ENCODE measurements at places on chromosomes 5 and 9.

GRCh38 chr5:150428106-150428876 is 15.6 kb upstream of the CD74 start:
- H3K4me3 ChIP-seq, result no peak overlapping the region
- DNase-seq, result peak; percentile 85
- no peaks in the 10 kb centered on the region for H3K36me3 ChIP-seq
- H3K27me3 ChIP-seq, result no peaks in the 10 kb centered on the region
- H3K4me1 ChIP-seq, result peaks cover 3% of the 10 kb centered on the region

- no peaks in the 10 kb centered on the region for H3K27me3 ChIP-seq
- H3K4me3 ChIP-seq, result no peak overlapping the region
Observed at GRCh38 chr9:129069862-129070641, 10.9 kb upstream of the DOLPP1 start.

DNA sequence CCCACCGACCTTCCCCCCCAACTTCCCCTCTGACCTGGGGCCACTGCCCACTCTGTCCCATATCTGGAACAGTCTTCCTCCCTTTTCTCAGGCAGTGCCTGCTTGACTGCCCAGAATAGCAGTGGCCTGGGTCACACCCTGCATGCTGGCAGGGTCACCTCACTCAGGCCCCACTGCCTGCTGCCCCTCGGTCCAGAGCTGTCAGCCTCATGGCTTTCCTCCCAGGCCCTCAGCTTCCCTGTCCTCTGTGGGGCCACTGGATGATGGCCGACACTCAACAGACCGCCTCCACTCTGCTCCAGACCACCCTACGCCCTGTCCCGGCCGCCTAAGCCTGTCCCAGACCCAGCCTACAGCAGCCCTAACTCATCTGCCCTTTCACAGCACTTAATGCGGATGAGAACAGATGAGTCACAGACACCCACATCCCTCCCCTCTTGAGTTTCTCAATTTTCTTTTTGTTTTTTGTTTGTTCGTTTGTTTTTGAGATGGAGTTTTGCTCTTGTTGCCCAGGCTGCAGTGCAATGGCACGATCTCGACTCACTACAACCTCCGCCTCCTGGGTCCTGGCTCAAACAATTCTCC is 5.9 kb downstream of the PNPLA7 start:
- H3K4me3 ChIP-seq, result no peak overlapping the region
- peak overlapping the region; percentile 32 for H3K27ac ChIP-seq
- no peaks in the 10 kb centered on the region for H3K27me3 ChIP-seq

- peaks cover 31% of the 10 kb centered on the region for H3K4me1 ChIP-seq
- no peak overlapping the region for H3K27ac ChIP-seq
- H3K27me3 ChIP-seq, result no peaks in the 10 kb centered on the region
- DNase-seq, result no peak
Observed at GRCh38 chr5:138461343-138462125, 3.7 kb upstream of the EGR1 start.

GRCh38 chr9:23290973-23291372 is 535.1 kb downstream of the ELAVL2 start:
- no peak overlapping the region for H3K4me3 ChIP-seq
- no peak overlapping the region for H3K27ac ChIP-seq
- DNase-seq, result no peak
- H3K36me3 ChIP-seq, result no peaks in the 10 kb centered on the region
- no peaks in the 10 kb centered on the region for H3K27me3 ChIP-seq

DNA sequence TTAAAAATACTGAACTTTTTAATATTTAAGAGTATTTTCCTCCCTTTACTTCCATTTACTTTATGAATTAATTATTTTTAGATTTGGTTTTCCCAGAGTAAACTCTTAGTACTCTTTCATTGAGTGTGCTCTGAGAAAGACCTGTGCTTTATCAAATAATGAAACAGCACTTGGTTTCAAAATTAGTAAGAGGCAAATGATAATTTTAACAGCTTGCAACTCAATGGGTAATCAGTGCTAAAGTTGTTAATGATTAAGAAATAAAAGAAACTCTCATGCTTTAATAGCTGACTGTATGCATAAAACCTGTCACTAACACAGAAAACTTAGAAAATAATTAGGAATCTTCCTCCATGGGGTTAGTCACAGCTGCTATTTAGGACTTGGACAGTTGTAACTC is 244.4 kb downstream of the RFX3 start:
- H3K36me3 ChIP-seq, result no peaks in the 10 kb centered on the region
- H3K27ac ChIP-seq, result no peak overlapping the region
- no peaks in the 10 kb centered on the region for H3K27me3 ChIP-seq

DNA sequence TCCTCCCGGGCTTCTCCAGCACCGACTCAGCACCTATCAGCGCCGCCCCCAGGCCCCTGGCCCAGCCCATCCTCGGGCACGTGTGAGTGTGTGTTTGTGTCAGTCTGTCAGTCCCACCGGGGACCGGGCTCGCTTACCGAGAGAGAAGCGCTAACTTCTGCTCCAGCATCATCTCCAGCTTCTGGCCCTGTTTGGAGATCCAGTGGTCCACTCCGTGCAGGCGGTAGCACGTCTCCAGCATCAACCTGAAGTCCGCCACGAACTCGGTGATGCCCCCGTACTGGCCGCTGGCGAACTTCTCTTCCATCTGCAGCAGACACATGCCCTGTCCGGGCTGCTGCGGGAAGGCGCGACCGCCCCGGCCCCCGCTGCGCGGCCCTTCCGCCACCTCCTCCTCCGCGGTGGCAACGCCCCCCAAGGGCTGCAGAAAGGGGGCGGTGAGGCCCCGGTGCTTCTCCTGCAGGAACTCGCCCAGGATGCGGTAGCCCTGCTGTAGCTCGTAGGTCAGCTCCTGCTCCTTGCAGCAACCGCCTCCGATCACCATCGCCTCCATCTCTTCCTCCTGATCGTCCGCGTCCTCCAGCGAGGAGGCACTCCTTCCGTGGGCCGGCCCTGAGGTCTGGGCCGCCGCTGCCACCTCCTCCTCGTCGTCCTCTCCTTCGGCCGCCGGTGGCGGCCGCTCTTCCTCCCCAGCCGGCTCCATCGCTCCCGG is 8.2 kb downstream of the RANBP6 start:
- no peaks in the 10 kb centered on the region for H3K27me3 ChIP-seq
- H3K27ac ChIP-seq, result peak overlapping the region; percentile 94
- peaks cover 5% of the 10 kb centered on the region for H3K4me1 ChIP-seq
- peak overlapping the region; percentile 89 for H3K4me3 ChIP-seq

DNA sequence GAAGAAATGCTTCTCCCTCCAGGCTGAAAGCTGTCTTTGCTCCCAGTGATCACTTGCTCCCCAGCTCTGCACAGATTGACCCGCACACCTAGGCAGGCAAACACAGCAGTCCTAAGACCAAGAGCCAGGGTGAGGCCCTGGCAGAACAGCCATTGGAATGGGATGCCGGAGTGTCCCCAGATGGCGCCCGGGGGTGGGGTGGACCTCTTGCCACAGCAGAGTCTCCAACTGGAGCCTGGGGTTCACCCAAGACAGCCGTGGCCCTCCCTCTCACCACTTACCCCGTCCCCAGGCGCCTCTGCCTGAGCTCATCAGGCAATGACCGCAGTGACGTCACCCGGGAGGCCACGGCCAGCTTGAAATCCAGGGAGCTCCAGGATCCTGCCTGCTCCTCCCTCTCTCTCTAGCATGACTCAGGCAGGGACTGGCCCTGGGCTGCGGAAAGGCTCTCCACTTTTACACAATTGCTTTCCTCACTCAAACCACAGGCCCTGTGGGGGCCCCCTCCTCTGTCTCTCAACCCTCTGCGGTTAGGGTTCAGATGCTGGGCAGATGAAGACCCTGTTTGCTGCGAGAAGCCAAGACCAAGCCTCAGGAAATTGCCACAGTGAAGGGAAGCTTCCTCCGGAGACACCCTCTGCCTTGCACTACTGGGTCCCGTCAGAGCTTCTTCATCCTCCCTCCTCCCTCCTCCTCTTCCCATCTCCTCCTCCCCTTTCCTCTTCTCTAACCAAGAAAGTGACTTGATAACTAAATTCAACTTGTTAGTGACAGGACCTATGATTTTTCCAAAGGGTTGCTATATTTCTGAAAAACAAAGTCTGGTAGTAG is 24.3 kb upstream of the PTGES start:
- H3K27me3 ChIP-seq, result peaks cover 5% of the 10 kb centered on the region
- no peaks in the 10 kb centered on the region for H3K36me3 ChIP-seq
- H3K4me3 ChIP-seq, result no peak overlapping the region
- no peaks in the 10 kb centered on the region for H3K4me1 ChIP-seq
- H3K27ac ChIP-seq, result peak overlapping the region; percentile 81

- DNase-seq, result no peak
- H3K4me3 ChIP-seq, result no peak overlapping the region
- no peaks in the 10 kb centered on the region for H3K4me1 ChIP-seq
- no peaks in the 10 kb centered on the region for H3K27me3 ChIP-seq
Observed at GRCh38 chr5:154117930-154118329, 72.6 kb upstream of the GALNT10 start.

DNA sequence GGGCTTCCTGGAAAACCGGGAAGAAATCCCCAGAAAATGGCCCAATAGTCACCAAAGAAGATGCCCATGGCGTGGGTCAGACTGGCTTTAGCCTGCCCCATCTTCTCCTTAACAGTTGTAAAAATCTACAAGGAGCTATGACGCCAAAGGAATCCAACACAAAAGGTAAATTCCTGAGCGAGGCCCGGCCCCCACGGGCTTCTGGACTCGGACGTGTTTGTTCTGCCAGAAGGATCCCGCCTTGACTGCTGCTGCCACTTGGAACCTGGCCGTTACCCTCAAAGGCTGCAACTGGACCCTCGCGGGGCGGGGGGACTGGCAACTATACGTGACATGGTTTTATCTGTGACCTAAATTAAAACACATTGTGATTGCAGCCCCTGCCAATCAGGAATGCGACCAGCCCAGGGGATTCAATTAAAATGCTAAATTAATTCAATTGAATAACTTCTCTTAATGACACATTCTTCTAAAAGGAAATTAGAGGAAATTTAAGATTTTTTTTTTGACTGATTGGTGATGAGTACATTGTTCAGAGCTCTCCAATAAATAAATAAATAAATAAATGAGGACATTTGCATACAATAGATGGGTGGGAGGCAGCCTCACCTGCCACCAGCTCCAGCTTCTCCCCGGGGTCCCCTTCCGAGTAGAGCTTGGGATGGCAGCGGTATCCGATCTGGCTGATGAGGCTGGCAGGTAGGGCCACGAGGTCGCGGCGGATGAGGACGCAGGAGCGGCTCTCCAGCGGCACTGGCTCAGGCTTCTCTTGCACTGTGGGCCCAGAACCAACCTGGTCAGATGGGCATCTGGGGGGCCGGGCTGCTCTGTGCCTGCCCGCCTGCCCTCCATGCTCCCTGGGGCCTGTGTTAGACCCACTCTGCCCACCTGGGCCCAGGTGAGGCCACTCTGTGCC is 54.7 kb upstream of the UBAC1 start:
- H3K4me3 ChIP-seq, result no peak overlapping the region
- no peaks in the 10 kb centered on the region for H3K4me1 ChIP-seq
- DNase-seq, result no peak

DNA sequence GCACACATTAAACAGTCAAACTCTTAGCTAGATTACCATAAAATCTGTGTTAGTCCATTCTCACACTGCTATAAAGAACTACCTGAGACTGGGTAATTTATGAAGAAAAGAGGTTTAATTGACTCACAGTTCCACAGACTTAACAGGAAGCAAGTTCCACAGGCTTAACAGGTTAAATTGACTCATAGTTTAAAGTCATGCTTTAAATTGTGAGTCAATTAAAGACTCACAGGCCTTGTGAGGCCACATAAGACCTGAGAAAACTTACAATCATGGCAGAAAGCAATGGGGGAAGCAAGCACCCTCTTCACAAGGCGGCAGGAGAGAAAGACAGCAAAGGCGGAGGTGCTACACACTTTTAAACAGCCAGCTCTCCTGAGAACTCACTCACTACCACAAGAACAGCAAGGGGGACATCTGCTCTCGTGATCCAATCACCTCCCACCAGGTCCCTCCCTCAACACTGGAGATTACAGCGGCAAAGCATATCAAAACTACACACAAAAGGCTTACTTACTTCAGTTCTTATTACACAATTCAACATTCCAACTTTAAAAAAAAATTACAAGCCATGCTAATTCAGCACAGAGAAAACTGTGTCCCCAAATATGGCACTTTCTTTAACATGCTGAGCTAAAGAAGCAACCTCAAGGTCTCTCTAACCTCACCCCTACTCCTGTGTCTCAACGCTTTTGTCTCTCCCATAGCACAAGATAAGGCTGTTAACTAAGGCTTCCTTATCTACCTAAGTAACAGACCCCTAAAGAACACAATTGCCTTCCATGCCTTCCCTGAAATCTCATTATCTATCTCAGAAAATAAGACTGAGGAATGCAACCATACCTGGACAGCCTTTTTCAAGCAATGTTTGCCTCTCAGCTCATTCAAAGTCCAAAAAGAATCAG is 805.1 kb downstream of the NR2F1-AS1 start:
- no peak overlapping the region for H3K27ac ChIP-seq
- no peaks in the 10 kb centered on the region for H3K4me1 ChIP-seq
- no peak for DNase-seq
- H3K27me3 ChIP-seq, result no peaks in the 10 kb centered on the region
- no peaks in the 10 kb centered on the region for H3K36me3 ChIP-seq

DNA sequence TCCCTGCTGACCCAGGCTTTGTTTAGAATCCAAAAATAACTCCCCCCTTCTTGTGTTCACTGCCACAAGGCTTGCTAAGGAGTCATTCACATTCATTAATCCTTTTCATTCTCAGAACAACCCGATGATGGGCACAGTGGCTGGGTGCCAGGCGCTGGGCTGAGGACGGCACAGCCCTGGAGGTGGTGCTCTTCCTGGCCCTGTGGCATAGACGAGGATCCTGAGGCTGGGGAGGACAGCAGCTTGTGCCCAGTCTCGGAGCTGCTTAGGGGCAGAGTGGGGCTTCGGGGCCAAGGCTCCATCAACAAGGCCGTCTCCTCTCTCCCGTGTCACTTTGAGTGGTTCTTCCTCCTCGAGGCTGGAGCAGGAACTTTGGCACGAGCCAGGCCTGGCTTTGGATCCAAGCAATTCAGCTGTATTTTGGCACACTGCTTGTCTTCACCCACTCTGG is 166.7 kb downstream of the TTLL11 start:
- no peak overlapping the region for H3K4me3 ChIP-seq
- H3K27me3 ChIP-seq, result no peaks in the 10 kb centered on the region
- no peak for DNase-seq
- no peaks in the 10 kb centered on the region for H3K4me1 ChIP-seq

DNA sequence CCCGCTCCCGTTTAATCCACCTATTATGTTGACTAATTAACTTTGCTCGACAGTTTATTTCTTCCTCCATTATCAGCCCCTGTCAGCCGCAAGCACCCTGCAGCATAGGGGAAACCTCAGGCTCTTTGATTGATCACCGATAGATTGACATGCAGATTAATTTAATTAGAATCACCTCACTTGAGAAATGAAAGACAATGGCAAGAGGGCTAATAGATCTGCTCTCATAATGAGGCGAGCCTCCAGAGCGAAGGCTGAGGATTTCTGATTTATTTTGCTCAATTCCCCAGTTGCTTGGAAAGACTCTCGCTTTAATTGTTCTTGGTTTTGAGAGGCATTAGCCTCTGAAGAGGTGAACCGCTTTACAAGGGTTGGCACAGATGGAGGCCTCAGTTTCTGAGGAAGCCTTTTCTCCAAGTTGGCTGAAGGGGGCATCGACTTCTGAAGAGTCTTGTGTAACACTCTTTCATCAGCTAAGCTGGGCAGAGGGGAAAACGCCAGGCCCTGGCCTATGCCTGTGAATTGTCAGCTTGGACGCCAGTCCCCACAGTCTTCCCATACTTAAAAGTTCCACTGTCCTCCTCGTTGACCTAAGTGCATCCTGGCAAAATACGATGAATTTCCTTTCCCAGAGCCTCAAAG is 275.4 kb downstream of the EBF1 start:
- H3K4me3 ChIP-seq, result no peak overlapping the region
- no peak for DNase-seq
- no peak overlapping the region for H3K27ac ChIP-seq
- no peaks in the 10 kb centered on the region for H3K36me3 ChIP-seq
- peaks cover 3% of the 10 kb centered on the region for H3K27me3 ChIP-seq
